ENCODE measurements at places on chromosomes 1 and 21. TPM values are rescaled to one million over a fixed set of nuclear protein-coding genes. Genes with fewer than 3 reads are reported as not detected.

DNA sequence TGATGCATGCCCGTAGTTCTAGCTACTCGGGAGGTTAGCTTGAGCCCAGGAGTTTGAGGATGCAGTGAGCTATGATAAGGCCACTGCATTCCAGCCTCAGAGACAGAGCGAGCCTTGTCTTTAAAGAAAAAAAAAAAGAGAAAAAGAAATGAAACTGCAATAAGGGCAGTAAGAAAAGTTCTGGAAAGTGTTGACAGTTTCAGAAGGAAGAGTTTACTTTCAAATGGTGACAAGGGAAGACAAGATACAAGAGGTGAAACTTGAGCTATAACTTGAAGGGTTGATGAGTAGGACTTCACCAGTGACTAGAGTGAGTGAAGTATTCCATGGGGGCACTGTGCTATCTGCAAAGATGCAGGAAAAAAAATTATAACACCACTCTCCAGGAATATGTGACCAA, 125.0 kb downstream of the AKT3 start:
- no peak for DNase-seq
- no peaks in the 10 kb centered on the region for H3K4me1 ChIP-seq
- H3K36me3 ChIP-seq = no peaks in the 10 kb centered on the region
- H3K27ac ChIP-seq = no peak overlapping the region

- H3K4me3 ChIP-seq = peak overlapping the region; percentile 65
- H3K27me3 ChIP-seq = peaks cover 34% of the 10 kb centered on the region
- H3K4me1 ChIP-seq = peaks cover 22% of the 10 kb centered on the region
- no peak overlapping the region for H3K27ac ChIP-seq
- H3K36me3 ChIP-seq = no peaks in the 10 kb centered on the region
Observed at GRCh38 chr1:940107-941014, 16.6 kb downstream of the SAMD11 start.

- DNase-seq = peak; percentile 96
- no peaks in the 10 kb centered on the region for H3K27me3 ChIP-seq
- peak overlapping the region; percentile 95 for H3K27ac ChIP-seq
- peak overlapping the region; percentile 33 for H3K4me3 ChIP-seq
Observed at GRCh38 chr1:55506740-55507577, 291.8 kb upstream of the USP24 start.

Gene LRRC71
- total RNA-seq = 0.11 TPM

GRCh38 chr1:67264152-67264551, 43.5 kb upstream of the IL12RB2 start:
- no peaks in the 10 kb centered on the region for H3K36me3 ChIP-seq
- no peak for DNase-seq
- H3K27ac ChIP-seq = no peak overlapping the region
- H3K27me3 ChIP-seq = no peaks in the 10 kb centered on the region
- H3K4me3 ChIP-seq = no peak overlapping the region
- no peaks in the 10 kb centered on the region for H3K4me1 ChIP-seq

- no peaks in the 10 kb centered on the region for H3K27me3 ChIP-seq
- H3K4me3 ChIP-seq = no peak overlapping the region
- no peaks in the 10 kb centered on the region for H3K36me3 ChIP-seq
- H3K27ac ChIP-seq = no peak overlapping the region
- peak; percentile 12 for DNase-seq
Observed at GRCh38 chr1:20983297-20983889, 193.3 kb downstream of the EIF4G3 start.

- no peaks in the 10 kb centered on the region for H3K27me3 ChIP-seq
- no peak overlapping the region for H3K27ac ChIP-seq
- H3K4me3 ChIP-seq = no peak overlapping the region
- no peak for DNase-seq
- H3K4me1 ChIP-seq = peaks cover 17% of the 10 kb centered on the region
Observed at GRCh38 chr1:99652881-99653281, 7.0 kb downstream of the PALMD start.

Gene B4GALT3
- 85.4 TPM for total RNA-seq

GRCh38 chr1:195278644-195279043, 1329.6 kb downstream of the KCNT2 start:
- no peaks in the 10 kb centered on the region for H3K36me3 ChIP-seq
- DNase-seq = no peak
- no peaks in the 10 kb centered on the region for H3K27me3 ChIP-seq
- H3K4me1 ChIP-seq = no peaks in the 10 kb centered on the region
- H3K27ac ChIP-seq = no peak overlapping the region
- H3K4me3 ChIP-seq = no peak overlapping the region

Gene CELA2B
- total RNA-seq = not detected

Gene ZBTB8B
- 0.22 TPM for total RNA-seq

DNA sequence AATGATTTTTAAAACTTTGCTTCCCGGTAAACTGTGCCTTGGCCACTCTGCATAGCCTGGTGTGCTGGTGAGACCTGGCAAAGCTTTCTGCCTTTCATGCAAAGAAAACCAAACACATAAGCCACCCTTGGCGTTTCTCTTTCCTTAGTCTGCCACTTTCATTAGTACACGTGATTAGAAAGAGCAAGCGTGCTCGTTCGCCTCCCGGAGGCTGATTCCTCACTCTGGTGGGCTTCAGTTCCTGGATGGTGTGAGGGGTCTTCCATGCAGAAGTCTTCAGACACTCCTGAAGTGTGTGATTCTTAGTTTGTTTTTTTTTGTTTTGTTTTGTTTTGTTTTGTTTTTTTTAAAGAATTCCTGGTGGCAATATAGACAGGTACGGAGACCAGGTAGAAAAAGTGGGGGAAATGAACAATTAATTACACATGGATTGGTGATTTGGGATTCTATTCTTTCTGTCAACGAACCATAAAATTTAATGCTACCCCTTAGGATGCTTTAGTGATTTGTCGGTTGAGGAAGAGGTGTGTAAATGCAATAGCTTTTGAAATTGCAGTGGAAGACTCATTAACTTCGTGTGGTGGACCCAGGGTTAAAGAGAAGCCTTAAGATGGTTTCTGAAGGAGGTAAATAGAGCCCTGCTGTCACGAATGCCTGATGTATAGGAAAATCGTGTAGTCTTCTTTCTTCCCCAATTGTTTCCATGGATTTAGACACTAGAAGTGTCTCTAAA, 2.1 kb downstream of the GALNT2 start:
- peaks cover 53% of the 10 kb centered on the region for H3K4me1 ChIP-seq
- H3K27me3 ChIP-seq = no peaks in the 10 kb centered on the region
- no peaks in the 10 kb centered on the region for H3K36me3 ChIP-seq
- peak overlapping the region; percentile 84 for H3K4me3 ChIP-seq
- peak overlapping the region; percentile 24 for H3K27ac ChIP-seq

DNA sequence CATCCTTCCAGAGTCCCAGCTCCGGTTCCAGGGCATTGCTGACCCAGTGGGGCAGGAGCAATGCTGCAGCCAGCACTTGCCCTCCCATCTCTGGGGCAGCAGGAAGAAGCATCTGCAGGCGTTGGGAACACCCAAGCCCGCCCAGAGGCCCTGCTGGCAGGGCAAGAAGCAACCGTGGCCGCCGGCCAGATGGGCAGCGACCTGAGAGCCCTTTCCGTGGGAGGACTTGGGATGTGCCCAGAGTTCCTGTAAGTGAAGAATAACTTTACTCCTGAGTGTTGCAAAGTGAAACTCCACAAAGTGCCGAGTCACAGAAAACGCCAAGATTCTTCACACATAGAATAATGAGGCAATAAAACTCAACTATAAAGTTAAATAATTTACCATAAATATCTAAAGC, 46.0 kb downstream of the GRIK3 start:
- no peak for DNase-seq
- H3K4me3 ChIP-seq = no peak overlapping the region
- no peaks in the 10 kb centered on the region for H3K36me3 ChIP-seq
- H3K27me3 ChIP-seq = peaks cover 36% of the 10 kb centered on the region

Gene CLDN17
- not detected for total RNA-seq

Gene GBP3
- 24.9 TPM for total RNA-seq

DNA sequence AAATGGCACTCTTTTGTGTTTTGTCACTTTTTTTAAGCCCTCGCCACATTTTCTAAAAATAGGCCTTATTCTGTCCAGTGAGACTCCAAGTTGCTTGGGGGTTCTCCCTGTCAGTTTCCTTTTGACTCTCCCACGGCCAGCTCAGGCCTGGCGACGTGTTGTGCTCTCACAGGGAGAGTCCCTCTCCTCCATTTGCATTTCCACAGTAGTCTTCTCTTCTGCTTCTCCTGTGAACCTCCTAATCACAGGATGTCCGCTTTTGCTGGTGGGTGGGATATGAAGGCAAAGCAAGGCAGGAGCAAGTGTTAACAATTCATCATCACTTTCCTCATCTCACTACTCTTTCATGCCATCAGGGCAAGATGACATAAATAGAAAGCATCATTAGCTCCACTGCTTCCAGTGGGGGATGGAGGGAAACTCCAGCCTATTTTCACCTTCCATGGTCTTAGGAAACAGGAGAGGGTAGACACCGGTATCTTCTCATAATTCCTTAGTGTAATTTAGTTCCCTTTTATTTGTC, 99.8 kb downstream of the INTS7 start:
- no peaks in the 10 kb centered on the region for H3K27me3 ChIP-seq
- DNase-seq = no peak
- no peaks in the 10 kb centered on the region for H3K36me3 ChIP-seq

GRCh38 chr1:20057886-20058420, 12.0 kb upstream of the PLA2G5 start:
- H3K27me3 ChIP-seq = no peaks in the 10 kb centered on the region
- DNase-seq = no peak
- H3K27ac ChIP-seq = no peak overlapping the region
- H3K4me3 ChIP-seq = no peak overlapping the region
- H3K4me1 ChIP-seq = peaks cover 15% of the 10 kb centered on the region

DNA sequence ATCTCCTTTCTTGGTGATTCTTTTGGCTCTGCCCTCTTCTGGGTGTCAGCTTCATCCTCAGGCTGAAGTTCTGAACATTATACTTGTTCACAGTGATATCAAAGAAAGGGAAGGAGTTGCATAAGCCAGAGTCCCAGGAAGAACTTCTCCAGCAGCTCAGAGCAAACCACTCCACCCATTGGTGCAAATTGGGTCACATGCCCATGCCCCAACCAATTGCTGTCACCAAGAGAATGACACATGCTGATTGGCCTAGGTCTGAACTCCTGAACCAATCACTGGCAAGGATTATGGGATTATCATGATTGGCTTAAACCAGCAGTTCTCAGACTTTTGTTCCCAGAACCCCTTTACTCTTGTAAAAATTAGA, 256.5 kb upstream of the TMEM51 start:
- no peak overlapping the region for H3K27ac ChIP-seq
- H3K36me3 ChIP-seq = no peaks in the 10 kb centered on the region
- H3K4me3 ChIP-seq = no peak overlapping the region
- H3K27me3 ChIP-seq = 0 out of 2 replicates have a peak, but pooled peaks cover 4% of the 10 kb centered on the region
- no peak for DNase-seq

GRCh38 chr1:16905868-16906702, 10.3 kb downstream of the RNU1-2 start:
- H3K4me1 ChIP-seq = peaks cover 16% of the 10 kb centered on the region
- peak overlapping the region; percentile 37 for H3K27ac ChIP-seq
- H3K36me3 ChIP-seq = no peaks in the 10 kb centered on the region
- H3K4me3 ChIP-seq = no peak overlapping the region

Gene SPRR2A
- not detected for total RNA-seq

Measured in PC-3 (cell line).